GF-D8 (cell line): ENCODE measurements at places on chromosomes 7 and 10.

GRCh38 chr7:4880218-4880617 lies 3.3 kb downstream of the RADIL start:
- no peak for DNase-seq

DNA sequence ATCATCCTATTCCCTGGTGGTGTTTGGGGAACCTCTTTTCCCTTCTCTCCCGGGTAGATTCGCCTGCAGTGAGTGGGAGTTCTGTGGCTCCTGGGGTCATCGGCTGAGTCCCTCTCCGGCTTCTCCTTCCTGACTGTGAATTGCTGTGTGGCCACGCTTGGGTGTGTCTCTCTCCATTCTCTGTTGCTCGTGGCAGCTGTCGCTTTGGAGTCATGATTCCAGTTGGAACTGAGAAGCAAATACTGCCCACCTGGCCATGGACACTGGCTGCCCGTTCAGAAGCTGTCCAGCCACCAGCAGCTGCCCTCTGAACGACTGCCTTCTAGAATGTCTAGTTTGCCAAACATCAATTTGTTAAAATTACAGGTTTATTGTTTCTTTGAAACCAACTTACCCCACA lies 23.1 kb upstream of the PITRM1 start:
- no peak for DNase-seq

- no peak for DNase-seq
Observed at GRCh38 chr10:43287056-43288007, 20.5 kb upstream of the RASGEF1A start.

DNA sequence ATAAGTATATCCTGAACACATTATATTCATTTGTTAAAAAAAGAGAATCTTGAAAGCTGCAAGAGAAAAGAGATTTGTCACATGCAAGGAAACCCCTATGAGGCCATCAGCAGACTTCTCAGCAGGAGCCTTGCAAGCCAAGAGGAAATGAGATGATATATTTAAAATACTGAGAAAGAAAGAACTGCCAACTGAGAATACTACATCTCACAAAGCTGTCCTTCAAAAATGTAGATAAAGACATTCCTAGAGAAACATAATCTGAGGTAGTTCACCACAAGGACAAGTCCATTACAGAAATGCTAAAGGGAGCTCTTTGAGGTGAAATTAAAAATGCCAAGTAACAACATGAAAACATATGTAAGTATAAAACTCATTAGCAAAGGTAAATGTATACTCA lies 224.4 kb upstream of the MBL2 start:
- no peak for DNase-seq

- no peak for DNase-seq
Observed at GRCh38 chr10:102802920-102803534, 34.2 kb downstream of the CYP17A1 start.

GRCh38 chr10:85831422-85831821 lies 535.2 kb downstream of the GRID1 start:
- DNase-seq = no peak

DNA sequence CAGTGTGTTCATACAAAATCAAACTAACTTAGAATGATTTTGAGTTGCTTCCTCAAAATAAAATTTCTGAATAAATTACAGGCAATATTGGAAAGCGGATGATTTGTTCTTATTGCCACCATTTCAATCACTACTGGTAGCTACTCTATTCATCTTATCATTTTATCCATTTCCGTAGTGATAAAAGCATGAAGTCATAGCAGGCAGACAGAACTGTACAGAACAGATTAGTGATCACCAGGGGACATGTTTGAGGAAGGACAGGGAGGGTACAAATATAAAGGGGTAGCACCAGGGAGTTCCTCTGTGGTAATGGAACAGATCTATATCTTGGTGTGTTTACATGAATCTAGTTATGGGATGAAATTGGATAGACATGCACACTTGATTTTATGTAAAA lies 138.5 kb downstream of the WNT2 start:
- no peak for DNase-seq
